Esophagus squamous epithelium (tissue), 5 donors: ENCODE measurements at places on chromosomes 1 and 21.

DNA sequence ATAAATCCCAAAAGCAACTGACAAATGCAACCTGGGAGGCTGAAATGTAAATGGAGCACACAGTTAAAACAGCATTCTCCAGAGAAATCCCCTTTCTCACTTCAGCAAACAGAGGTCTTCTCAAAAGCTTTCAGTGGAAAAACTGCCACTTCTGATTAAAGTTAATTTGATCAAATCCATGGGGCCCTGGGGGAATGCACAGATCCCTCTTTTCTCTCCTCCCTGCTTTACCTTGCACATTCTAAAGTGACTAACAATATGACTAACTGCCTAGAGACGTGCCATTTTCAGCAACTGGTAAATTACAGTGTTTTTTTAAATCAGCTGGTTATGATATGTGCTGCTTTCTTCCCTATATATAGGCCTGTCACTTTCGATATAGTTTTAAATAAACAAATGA lies 142.5 kb downstream of the RERE start:
- no peak for DNase-seq

DNA sequence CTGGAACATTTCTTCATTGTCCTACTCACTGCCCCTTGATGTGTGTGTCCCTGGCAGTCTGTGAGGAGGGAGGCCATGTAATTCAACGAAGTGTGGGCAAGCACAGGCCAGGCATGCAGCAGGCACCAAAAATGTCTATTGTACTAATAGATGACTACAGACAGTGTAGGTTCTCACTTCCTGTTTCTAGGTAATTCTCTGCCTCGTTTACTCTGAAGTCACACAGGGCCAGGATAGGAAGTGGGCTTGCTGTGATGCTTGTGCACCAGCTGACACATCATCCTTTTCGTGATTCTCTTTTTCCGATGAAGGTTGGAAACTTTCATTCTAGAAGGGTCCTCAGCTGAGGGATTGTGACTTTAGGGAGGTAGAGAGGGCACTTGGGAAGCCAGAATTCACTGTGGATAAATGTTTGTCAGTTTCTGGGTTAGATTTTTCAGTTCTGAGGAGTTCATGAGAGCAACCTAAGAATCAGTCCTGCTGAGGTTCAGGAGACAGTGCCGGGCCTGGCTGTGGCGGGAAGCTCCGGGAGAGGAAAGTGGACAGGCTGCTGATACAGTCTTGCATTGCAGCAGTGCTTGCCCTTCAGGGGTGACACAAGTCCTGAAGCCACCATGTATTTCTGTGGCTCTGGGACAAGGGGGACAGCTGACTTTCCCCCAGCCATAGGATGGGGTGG lies 4.3 kb upstream of the CSF1 start:
- no peak for DNase-seq

DNA sequence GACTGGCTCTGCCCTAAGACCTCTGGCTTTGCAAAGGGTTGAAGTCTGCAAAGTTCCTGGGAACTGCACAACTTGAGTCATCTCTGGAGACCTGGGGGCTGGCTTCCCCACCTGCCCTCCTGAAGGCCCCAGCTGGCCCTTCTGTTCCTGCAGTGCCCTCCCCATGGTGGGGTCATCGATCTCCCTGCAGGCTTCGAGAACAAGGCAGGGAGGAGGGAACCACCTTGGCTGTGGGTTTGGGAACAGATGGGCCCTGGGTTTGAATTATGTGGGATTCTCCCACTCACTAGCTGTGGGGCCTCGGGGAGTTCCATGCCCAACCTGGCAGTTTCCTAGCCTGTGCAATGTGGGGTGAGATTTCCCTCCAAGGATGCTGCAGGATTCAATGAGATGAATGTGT lies 310.2 kb downstream of the PTPRU start:
- no peak for DNase-seq

- no peak for DNase-seq
Measured at GRCh38 chr1:17400725-17401341, 28.8 kb downstream of the PADI6 start.

- no peak for DNase-seq
Measured at GRCh38 chr1:12129624-12130023, 37.2 kb upstream of the TNFRSF1B start.

DNA sequence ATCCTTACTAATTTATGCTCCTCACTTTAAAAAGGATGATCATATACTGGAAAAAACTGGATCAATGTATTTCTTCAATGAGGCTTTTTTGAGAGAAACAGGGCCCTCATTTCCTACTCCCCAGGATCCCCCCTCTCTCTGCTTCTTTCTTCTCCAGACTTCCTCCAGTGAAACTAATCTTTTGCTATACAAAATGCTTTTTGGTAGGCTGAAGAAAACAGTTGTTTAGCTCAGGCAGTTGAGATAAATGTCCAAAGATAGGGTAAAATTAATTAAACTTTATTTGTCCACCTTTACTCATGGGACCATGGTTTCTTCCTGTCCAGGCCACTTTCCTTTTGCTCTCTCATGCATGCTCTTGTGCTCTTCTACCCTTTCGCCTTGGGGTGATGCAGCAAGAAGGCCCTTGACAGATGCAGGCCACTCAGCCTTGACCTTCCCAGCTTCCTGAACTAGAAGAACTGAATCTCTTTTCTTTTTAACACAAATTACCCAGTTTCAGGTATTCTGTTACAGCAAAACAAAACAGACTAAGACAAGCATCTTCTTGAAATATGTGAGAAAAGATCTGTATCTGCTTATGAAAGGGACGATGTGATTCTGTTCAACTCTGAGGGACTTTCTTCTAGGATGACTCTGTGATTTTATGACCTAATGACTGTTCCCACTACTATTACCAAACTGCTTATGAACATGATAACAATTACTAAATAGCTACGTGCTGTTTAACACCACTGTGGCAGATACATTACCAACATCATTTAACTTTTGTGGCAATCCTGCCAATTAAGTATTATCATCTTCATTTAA lies 63.7 kb downstream of the NVL start:
- DNase-seq = no peak

DNA sequence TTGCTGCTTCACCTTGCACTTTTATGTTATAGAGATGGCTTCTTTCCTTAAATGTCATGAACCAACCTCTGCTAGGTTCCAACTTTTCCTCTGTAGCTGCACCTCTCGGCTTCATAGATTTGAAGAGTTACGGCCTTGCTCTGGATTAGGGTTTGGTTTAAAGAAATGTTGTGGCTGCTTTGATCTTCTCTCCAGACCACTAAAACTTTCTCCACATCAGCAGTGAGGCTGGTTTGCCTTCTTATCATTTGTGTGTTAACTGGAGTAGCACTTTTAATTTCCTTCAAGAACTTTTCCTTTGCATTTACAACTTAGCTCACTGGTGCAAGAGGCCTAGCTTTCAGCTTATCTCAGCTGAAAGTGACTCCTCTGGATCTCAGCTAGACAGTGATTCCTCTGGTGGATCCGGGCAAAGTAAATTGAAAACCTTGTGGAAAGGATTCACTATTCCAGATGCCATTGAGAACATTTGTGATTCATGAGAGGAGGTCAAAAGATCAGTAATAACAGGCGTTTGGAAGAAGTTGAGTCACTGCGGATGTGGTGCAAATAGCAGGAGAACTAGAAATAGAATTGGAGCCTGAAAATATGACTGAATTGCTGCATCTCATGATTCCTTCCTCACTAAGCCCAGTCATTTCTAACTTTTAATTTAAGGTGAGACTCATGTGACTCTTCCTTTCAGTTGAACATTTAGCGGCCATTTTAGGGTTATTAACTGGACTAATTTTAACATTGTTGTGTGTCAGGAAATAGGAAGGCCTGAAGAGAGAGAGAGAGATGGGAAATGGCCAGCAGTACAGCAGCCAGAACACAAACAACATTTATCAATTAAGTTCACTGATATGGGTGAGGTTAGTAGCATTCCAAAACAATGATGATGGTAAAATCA lies 16.2 kb upstream of the RGS1 start:
- no peak for DNase-seq

- no peak for DNase-seq
Measured at GRCh38 chr1:41542196-41542930, 57.9 kb upstream of the EDN2 start.

DNA sequence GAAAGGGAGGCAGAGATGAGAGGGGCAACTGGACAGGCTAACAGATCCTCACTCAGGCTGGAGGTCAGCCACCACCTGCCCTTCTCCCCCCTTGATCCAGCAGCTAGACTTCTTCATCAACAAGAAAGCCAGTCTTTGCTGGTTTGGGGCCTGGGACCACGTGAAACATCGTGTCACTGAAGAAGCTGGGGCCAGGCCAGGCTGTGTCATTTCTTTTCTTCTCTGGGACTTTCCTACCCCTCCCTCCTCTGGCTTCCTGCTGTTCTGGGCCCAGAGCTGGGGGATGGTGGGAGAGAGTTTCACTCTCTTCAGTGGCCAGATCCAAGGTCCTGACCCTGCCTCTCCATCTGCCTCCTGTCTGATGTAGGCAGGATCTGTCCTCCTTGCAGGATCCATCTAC lies 18.1 kb upstream of the SLC26A9 start:
- DNase-seq = no peak

DNA sequence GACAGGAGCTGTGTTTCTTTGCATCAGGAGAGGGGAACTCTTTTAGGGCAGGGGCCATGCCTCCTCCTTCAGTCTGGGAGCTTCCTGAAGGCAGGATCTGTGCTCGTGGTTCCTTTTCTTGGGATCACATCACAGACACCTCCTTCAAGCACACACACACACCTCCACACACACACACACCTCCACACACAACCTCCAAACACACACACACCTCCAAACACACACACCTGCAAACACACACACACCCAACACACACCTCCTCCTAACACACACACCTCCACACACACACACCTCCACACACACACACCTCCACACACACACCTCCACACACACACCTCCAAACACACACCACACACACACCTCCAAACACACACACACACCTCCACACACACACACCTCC lies 10.5 kb downstream of the LGR6 start:
- DNase-seq = no peak

GRCh38 chr1:77267035-77267434 lies 14.8 kb upstream of the AK5 start:
- no peak for DNase-seq

GRCh38 chr1:117260761-117261423 lies 50.2 kb upstream of the VTCN1 start:
- no peak for DNase-seq

DNA sequence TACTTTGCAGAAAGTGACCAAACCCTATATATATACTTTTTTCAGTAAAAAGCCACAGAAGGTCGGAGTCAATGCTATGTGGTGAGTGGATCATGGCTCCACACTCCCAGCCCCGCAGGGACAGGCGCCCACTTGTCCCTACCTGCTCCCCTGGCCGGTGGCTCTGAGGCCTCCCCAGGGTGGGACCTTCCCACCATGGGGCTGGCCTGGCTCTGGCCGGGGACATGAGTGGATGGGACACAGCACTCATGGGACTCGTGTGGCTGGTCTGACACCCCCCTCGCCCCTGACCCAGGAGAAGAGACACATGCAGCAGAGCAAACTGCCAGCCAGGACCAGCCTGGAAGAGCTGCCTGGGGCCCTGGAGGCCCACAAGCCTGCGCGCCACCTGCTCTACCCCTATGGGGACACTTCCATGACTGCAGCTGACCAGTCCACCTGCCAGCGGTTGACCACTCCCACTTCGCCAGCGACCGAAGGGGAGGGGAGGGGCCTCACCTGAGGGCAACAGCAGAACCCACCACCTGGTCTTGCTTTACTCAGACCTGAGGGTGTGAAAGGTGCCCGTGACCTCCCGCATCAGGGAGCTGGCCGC lies 2.2 kb downstream of the SPATC1L start:
- DNase-seq = no peak

GRCh38 chr1:160371346-160371631 lies 4.4 kb downstream of the NHLH1 start:
- DNase-seq = no peak

- no peak for DNase-seq
Measured at GRCh38 chr1:226666692-226667091, 72.4 kb downstream of the ITPKB start.

- no peak for DNase-seq
Measured at GRCh38 chr1:12170263-12170671, 3.5 kb downstream of the TNFRSF1B start.

GRCh38 chr1:89545264-89546038 lies 20.8 kb downstream of the LRRC8B start:
- DNase-seq = no peak

DNA sequence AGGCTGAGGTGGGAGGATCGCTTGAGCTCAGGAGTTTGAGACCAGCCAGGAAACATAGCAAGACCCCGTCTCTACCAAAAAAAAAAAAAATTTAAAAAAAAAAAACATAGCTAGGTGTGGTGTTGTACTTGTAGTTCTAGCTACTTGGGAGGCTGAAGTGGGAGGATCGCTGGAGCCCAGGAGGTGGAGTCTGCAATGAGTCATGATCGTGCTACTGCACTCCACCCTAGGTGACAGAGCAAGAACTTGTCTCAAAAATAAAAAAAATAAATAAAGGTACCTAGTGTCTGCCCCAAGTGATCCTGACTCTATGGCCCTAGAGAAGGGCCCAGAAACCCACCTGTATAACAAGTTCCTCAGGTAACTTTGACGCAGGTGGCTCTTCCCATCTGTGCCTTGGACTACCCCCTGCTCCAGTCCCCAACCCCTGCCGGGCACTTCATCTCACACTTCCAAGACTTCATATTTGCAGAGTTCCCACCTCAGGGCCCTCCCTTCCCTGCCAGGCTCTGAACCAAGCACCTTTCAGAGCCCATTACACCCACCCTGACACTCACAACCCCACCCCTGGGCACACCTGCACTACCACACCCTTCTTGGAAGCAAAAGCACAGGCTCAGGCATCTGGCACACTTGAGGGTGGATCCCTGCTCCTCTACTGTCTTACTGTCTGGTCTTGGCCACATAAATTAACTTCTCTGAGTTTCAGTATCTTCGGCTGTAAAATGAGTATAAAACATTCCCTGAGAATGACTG lies 80.2 kb upstream of the KLHDC7A start:
- DNase-seq = no peak

- DNase-seq = no peak
Measured at GRCh38 chr1:55107101-55107500, 67.8 kb downstream of the PCSK9 start.

GRCh38 chr1:109849655-109850054 lies 61.0 kb upstream of the CSF1 start:
- DNase-seq = no peak

DNA sequence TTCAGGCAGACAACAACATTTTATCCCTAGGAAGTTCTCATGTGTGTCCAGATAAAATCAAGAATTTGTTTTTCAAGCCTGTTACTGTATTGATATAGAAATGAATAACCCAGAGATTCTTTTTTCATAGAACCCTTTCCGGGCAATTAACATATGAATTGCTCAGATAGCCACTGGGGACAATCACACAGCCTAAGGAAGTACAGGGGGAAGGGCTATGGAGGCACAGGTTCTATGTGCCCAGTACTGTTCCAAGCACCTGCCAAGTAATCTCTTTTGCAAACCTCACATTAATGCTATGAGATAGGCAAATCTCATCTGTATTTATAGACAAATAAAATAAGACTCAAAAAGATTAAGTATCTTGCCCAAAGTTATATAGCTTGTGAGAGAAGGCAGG lies 84.9 kb downstream of the NTNG1 start:
- DNase-seq = no peak
